ENCODE measurements at places on chromosomes 2 and 18.

DNA sequence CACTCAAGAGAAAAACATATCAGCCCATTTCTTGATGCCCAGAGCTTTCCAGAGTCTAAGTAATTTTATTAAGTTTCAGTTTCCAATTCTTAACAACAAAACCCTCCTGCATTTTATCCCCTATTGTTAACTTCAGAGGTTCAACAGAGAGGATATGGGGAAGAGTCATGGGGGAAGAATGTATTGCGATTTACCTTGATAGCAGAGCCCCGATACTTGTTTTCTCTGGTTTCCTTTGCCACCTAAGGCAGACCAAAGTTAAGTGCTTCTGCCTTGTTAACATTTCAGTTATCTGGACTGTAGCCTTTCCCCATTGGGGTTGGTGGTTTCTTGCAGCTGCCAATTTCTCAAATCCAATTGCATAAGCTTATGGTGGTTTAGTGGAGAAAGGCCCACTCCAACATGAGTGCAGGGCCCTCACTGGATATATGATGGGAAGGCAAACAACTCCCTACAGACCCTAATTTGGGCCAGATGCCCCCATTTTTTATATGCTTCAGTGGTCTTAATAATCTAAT, 82.0 kb upstream of the ITGB6 start:
- peak; percentile 51 for DNase-seq

DNA sequence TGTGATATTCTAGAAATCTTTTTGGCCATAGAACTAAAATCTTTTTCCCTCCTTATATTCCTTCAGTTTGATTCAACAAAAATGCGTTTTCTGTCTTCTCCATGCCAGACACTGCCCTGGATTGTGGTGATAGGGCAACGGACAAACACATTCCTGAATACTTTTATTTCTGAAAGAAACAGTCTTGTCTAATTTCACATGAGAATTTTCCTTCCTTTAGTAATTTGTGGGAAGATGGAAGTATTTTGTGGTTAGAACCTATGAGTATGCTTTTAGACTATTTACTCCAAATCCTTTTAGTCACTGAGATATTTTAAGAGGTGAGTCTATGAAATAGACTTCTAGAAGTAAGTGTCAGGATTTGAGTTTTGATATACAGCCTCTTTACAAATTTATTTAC, 49.6 kb downstream of the COL5A2 start:
- peak; percentile 92 for DNase-seq

DNA sequence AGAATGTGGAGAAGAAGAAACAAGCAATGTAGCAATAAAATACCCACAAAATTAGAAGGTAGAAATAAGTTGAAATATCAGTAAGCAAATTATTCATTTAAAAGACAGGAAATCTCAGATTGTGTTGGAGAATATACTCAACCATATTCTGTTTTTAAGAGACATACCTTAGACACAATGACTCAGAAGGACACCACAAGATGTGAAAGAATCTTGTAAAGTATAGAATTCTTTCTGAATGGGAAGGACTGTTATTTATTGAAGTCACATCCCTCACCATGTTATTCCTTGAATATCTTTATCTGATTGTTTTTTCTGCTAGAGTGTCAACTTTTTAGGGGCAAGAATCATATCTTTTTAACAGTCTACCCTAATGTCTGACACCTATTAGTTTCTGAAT, 50.4 kb downstream of the CTAGE1 start:
- DNase-seq: no peak

GRCh38 chr2:8329660-8330622, 351.9 kb upstream of the ID2 start:
- no peak for DNase-seq

DNA sequence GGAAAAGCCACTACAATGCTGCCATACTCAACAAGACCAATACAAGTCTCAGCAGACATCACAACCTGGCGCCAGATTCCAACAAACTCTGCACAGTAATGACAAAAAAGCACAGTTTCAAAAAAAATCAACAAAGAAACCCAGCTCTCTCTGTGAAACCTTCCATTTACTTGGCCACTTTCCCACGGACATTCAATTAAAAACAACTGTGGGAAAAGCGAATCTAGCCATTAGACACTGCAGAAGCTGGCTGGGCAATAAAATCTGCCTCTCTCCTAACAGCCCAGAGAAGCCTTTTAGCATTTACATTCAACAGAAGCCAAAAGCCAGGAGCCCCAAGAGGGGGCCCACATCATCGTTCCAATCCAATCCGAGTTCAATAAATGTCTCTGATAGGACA, 128.9 kb downstream of the HDAC4 start:
- DNase-seq: peak; percentile 57

- DNase-seq: no peak
Measured at GRCh38 chr2:203444738-203445137, 90.4 kb downstream of the RAPH1 start.

DNA sequence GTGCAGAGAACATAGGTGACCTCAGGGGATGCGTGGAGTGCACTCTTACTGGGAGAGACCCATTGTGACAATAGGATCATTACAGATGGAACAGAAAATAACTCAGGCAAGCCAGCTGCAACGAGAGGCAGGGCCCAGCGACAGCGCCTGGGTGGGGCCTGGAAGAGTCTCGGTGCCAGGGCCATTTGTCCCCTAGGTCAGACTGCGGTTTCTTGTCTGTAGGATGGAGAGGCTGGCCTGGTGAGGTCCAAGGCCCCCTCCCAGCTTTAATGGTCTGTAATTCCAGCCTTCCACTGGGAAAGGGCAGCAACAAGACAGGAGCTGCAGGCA, 208.6 kb upstream of the APCDD1 start:
- DNase-seq: no peak

DNA sequence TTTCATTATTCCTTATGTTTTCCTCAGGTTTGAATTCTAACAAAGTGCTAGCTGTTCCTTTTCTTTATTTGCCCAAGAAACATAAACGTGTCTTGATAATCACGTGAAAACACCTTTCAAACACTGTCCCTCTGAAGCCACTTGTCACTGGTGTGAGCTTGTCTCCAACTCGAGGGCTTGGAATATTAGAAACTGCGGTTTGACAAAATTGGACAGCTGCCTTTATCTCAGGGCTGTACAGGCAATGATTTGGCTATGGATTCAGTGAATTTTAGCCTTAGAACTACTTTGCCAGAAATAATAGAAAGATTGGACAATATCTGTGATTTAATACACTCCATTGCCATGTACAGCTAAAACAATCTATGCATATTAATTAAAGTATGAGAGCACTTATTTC, 763.0 kb upstream of the ACVR2A start:
- DNase-seq: no peak

DNA sequence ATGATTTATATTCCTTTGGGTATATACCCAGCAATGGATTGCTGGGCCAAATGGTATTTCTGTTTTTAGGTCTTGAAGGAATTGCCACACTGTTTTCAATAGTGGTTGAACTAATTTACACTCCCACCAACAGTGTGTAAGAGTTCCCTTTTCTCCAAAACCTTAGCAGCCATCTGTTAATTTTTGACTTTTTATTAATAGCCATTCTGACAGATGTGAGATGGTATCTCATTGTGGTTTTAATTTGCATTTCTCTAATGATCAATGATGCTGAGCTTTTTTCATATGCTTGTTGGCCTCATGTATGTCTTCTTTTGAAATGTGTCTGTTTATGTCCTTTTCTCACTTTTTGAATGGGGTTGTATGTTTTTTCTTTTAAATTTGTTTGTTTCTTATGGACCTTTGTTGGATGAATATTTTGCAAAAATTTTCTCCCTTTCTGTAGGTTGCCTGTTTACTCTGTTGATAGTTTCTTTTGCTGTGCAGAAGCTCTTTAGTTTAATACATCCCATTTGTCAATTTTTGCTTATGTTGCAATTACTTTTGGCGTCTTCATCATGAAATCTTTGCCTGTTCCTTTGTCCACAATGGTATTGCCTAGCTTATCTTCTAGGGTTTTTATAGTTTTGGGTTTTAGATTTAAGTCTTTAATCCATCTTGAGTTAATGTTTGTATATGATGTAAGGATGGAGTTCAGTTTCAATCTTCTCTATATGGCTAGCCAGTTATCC, 119.7 kb upstream of the XIRP2 start:
- DNase-seq: no peak

- DNase-seq: peak; percentile 54
Measured at GRCh38 chr2:145598434-145598833, 1078.5 kb upstream of the ZEB2 start.

- DNase-seq: peak; percentile 22
Measured at GRCh38 chr2:18552351-18553077, 7.9 kb downstream of the RDH14 start.

GRCh38 chr2:174692256-174692919, 71.9 kb downstream of the CHRNA1 start:
- DNase-seq: no peak

- no peak for DNase-seq
Measured at GRCh38 chr18:35506024-35506712, 8.4 kb upstream of the INO80C start.

DNA sequence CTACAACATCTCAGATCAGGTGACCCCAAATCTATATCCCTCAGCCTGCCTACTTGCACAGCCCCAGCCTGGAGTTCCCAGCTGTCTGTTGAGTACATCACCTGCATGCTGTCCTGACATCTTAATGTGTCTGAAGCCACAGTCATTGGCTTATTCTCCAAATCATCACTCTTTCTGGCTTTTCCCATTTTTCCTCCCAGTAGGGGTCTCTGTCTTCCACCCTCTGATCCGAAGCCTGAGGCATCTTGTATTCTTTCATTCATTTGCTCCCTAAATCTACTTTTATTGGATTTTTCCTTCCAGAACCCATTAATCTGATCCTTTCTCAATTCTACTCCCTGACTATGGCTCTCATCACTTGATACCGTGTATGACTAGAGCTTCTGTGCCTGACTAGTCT, 332.9 kb upstream of the DCC start:
- DNase-seq: peak; percentile 0

DNA sequence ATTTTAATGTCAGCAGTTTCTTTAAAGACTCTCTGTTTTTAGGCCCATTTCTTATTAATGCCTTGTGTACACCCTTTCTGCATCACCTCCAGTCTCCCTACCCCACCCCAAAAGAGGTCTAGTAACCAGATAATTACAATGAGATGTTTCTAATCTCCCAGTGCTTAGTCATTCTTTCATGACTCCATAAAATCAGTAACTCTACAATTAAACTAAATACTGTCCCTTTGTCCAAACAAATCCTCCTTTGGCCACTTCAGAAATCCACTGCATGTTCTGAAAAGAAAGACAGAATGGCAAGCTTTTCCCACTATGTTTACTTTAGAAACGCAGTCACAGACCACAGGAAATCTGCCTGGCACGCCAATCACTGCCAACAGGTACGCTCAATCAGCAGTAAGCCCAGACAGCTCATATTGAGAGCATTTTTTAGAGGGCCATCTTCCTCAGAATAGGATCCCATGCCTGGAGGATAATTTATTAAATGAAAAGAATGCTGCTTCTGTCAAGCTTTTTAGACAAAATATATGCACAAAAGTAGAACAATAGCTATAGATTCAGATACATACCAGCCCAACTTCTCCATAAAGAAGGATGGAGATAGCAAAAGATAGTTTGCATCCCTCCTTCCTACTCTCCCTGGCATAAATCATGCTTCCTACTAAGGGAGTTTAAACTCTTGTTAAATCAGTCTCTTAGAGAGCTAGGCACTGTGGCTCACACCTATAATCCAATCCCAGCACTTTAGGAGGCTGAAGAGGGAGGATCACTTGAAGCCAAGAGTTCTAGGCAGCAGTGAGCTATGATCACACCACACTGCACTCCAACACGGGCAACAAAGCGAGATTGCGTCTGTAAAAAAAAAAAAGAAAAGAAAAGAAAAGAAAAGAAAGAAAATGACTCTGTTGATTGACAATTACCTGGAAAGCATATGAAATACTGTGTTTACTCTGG, 14.6 kb downstream of the CLASP1 start:
- DNase-seq: peak; percentile 33

DNA sequence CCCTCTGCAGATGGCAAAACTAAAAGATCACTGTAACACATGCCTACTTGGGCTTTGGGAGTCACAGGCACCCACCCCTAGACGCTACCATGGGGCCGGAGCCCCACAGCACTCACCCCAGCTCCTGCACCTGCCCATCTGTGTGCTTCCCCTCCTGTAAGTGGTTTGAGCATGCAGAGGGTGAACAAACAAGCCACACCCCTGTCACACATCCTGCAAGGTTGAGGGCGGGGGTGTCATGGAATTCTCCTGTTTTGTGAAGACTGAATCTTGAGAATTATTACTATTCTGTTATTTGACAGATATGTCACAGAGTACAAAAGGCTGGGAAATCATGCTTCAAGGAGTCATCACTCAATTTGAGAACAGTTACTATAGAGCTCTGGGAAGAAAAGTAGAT, 60.9 kb downstream of the RFTN2 start:
- no peak for DNase-seq

DNA sequence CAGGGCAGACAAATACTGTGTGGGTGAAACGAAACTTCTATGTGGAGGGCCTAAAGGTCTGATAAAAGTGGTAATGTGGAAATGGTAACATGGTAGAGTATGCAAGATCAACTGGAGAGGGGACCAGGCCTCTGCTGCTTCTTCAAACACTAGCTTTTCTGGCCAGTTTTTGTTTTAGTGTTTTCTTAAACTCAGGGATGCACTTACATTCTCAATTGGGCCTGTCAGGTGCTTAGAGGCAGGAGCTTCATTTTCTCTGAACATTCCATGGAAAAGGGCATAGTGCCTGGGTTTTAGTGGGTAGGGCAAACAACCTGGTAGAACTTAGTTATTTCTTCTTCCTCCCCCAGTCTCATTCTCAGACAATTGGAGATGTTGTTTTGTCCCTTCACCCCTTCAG, 10.5 kb upstream of the ST3GAL5 start:
- no peak for DNase-seq

DNA sequence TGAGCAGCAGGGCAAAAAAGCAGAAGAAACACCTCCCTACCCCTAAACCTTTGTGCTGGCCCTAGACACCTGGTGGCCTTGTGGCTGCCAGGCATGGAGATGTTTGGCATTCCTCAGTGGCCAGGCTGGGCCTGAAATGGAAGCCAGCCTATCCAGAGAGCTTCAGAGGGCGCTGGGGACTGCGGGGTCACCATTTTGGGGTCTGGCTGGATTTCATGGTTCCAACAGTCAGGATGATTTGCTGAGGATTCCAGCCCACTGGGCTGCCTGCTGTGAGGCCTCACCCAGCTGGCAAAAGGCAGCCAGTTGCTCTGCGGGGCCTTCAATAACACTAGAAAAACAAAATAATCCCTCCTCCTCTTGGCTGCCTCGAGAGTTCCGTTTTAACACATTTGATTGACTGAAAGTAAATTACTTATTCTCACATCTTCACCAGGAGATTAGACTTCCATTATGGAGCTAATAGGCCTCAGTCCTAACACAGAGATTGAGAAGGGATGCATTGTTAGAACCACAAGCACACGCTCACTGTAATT, 154.1 kb downstream of the EN1 start:
- no peak for DNase-seq

DNA sequence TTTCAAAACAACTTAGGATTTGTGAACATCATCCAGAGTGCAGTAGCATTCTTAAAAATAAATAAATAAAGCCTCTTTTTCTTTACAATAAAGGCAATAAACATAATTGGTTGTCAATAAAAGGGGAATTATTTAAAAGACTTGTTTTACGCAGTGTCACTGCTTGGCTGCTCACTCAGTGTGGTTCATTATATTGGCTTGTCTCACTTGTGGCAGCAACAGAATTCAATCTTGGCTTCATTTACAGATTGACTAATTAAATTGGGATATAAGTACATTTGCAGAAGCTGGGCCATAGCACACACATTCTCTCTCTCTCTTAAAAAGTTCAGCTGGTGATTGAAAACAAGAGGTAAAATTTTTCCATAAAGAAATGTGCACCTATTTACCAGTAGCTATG, 1027.6 kb downstream of the LRP1B start:
- DNase-seq: no peak

- DNase-seq: no peak
Measured at GRCh38 chr2:25307949-25308557, 33.7 kb downstream of the DNMT3A start.
